ENCODE measurements at places on chromosomes 16 and 17.
A peak's percentile ranks its signal among the peaks of the same experiment; 100 is the strongest.

DNA sequence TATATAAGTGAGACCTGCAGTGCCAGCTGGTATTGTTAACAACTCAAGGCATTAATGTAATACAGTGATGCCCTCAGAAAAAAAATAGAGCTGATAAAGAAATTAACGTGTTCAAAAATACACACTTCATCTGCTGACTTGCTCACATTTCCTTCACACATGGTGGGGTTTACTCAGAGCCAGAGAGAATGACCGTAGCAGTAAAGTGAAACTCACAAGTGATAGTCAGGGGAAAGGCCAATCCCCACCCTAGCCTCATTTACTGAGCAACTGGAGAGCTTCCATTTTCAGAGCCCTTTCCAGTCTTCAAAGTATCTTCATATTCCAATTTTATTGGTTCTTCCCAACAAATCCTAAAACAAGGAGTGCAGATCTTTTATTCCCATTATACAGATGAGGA, 74.0 kb upstream of the HLF start:
- no peak for DNase-seq

DNA sequence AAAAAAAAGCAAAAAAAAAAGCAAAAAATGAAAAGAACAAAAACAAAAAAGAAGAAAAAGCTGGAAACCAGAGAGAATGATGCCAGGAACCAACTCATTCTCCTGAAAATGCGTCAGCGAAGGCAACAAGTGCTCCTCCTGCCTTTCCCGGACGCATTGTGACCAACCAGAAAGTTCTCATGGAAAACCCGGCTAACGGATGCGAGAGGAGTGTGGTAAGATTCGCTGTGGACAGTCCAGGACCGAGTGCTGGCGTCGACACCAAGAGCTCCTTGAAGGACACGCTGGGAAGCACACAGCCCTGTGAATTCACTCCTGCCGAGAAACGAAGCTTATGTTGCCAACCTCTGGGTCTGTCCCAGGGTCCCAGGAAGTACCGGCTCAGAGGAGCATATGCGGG, 43.4 kb downstream of the METRNL start:
- DNase-seq = no peak

DNA sequence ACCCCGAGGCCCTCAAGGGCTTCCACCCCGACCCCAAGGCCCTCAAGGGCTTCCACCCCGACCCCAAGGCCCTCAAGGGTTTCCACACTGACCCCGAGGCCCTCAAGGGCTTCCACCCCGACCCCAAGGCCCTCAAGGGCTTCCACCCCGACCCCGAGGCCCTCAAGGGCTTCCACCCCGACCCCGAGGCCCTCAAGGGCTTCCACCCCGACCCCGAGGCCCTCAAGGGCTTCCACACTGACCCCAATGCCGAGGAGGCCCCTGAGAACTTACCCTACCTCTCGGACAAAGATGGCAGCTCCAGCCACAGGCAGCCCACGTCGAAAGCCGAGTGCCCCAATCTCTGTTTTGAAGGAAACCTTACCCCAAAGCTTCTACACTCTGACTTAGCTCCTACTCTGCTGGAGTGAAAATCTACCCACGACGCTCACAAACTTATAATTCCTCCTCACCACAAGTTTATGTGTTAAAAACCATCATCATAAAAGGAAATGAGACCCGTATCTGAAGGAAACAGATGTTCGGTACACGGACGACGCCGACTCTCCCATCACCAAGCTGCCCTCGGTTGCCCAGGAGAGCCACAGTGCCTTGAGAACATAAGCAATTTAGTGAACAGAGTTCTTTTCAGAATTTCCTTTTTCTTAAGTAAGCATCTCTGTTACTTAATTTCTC, 61.2 kb upstream of the RPH3AL start:
- DNase-seq = no peak

DNA sequence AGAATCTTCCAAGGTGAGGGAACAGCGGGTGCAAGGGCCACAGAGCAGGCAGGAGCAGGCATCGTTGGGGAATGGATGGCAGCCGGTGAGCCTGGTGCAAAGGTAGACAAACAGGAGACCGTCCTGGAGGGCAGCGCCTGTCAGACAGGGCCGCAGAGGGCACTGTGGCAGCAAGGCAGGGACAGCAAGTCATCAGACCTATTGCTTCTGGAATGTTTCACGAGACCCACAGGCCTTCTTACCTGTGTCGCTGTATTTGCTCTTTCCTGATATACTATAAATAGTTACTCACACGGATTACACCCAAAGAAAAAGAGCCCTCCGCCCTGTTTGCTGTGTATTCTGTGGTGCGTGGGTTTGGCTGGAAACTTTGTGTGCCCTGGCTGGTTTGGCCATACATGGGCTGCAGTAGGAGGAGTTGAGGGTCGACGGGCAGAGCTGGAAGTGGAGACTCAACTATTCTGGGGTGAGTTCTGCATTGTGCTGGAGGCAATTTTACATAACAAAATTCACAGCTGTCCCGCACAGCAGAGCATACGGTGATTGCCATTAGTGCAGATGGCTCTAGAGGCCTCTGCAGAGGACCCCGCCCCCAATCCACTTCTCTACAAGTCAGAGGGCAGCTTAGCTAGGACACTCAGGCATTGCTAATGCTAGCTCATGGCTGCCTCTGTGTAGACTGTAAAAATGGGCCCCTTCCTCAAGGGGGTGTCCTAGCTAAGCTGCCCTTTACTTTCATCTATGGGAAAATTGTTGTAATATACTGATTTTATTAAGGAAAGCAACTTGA, 18.6 kb upstream of the POLR3E start:
- DNase-seq = no peak

DNA sequence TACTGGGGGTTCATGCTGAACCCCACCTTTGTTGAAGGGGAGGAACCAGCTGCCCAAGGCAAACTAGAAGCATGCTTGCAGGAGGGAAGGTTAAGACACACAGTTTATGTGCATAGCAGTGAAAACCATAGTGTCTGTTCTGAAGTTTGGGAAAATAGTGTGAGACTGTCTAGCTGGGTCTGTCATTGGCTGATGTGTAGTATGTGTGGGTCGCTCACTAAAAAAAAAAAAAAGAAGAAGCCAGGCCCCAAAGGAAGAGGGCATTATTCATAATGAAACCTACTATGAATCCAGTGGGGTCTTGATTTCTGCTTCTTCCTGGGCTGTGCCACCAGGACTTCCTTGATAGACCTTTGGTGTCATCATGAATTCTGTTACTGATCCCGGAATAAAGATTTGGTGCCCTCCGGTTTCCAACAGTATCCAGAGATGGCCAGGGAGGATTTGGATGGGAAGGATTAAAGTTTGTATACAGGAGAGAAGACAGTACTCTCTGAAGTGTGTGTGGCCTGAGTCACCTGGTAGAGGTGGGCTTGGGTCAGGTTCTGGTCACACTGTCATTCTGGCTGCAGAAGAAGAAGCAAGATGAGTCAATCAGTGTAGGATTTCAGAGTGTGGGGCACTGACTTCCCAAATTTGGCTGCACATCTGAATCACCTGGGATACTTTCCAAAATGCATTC, 220.3 kb downstream of the PRKCA start:
- DNase-seq = no peak

DNA sequence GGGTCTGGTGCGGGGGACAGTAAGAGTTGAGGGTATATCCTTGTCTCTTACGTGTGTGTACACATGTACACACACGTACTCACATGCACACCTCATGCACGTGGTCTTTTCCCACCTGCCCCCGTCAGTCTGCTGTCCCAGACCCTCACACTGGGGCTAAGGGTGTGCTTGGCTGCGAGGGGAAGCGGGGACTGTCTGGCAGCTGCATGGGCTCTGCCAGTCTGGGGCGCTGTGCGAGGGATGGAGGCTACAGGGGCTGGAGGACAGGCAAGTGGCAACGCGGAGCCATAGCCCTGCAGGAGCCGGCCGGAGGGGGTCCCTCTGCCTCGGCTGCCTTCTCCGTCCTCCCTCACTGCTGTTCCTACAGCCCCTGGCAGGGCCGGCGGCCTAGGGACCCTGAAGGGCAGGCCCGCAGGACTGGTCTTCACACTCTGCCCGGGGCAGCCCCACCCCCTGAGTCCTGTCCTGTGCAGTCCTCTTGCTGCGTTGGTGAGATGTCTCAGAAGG, 20.8 kb upstream of the SLC38A10 start:
- DNase-seq = no peak

GRCh38 chr17:29138184-29138955, 41.8 kb downstream of the MYO18A start:
- peak; percentile 34 for DNase-seq

DNA sequence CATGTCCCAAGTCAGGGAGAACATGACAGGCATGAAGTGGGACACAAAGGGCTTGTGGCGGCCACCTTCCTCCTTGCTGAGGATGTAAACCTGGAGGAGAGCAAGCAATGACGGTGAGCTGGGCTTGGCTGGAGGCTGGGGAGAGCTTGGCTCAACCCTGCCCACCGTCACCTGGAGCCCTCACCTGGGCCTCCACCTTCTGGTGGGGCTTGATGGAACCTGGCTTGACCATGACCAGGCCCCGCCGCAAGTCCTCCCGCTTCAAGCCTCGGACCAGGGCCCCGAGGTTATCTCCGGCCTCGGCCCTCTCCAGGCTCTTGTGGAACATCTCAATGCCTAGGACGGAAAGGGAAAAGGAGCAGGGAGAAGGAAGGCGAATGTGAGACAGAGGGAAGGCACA, 2.4 kb downstream of the TUFM start:
- no peak for DNase-seq

GRCh38 chr16:68265078-68265920, 973 bp downstream of the SLC7A6 start:
- no peak for DNase-seq

All from stimulated activated CD4-positive, alpha-beta T cell treated with anti-CD3 and anti-CD28 coated beads, Interleukin-1b, Interleukin-23, amount 100 ng/mL, for 1 hour (primary cell).